ENCODE measurements at places on chromosomes 6 and 20.

DNA sequence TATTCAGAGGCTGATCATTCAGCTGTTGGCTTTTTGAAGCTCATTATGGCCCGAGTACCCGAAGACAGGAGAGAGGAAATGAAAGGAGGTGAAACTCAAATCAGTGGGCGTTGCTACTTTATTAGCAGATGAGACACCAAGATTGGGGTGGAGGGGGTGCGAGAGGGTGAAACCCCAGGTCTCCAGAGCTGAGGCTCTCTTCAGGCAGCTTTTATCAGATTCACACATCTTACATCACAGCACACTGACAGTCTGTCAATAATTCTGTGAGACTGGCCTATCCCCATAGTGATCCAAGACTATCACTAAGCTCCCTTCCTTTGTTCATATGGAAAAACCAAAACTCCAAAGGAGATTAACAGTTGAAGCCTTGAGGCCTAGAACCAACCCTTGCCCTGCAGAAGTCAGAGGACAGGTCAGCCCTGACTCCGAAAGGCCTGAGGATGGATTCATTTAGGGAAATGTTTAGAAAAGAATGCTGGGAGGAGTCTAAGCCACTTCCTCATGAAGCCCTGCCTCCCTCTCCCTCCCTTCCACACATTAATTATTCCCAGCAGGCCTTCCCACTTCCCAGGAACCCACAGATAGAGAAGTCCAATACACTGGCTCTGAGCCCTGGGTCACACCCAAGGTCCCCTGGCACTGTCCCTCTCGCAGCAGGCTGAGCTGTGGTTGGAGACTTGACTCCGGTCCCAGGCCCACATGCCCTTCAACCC is 23.2 kb downstream of the TRERF1 start:
- DNase-seq = peak; percentile 44

DNA sequence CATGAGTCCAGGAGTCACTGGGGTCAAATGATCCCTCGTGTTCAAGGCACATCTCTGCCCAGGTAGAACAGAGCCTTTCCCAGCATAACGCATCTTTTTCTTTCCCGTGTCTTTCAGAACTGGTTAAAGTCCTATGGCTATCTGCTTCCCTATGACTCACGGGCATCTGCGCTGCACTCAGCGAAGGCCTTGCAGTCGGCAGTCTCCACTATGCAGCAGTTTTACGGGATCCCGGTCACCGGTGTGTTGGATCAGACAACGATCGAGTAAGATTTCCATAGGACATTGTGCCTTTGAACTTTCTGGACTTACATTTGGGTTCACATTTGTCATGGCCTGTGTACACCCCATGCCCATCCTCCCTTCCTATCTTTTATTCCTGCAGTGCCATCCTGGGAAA is 20.2 kb downstream of the MMP24 start:
- no peak for DNase-seq

- DNase-seq = no peak
These were observed 31.3 kb downstream of the KLHL31 start for GRCh38 chr6:53634184-53634631.

GRCh38 chr6:57072108-57072507 is 17.9 kb upstream of the ZNF451 start:
- no peak for DNase-seq

GRCh38 chr20:44117296-44118184 is 69.4 kb downstream of the JPH2 start:
- DNase-seq = no peak

DNA sequence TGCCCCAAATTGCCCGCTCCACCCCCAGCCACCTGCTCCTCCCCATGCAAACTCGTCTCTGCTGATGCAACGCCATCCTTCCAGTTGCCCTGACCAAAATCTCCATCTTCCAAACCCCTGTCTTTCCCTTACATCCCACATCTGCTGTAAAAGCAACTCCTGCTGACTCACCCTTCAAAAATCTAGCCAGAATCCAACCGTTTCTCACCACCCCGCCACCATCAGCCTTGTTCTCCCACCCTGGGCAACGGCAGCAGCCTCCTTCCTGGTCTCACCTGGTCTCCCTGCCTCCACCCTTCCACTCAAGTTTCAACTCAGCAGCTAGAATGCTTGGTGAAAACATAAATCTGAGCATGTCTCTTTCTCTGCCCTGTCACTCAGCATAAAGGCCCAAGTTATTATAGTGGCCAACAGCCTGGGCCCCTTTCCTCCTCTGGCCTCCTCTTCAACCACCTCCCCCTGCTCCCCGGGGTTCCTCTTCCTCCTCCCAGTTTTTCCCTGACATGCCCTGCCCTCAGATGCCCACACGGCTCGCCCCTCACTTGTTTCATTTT is 7.2 kb upstream of the SYNJ2 start:
- DNase-seq = no peak

Measured in activated T-cell treated with anti-CD3 and anti-CD28 coated beads for 24 hours (primary cell).